ENCODE measurements at places on chromosomes 12 and 14.

- peak; percentile 48 for DNase-seq
These were observed 37.8 kb upstream of the ITPR2 start for GRCh38 chr12:26870491-26871419.

- no peak for DNase-seq
These were observed 121.9 kb upstream of the SLC35F4 start for GRCh38 chr14:57987596-57988300.

GRCh38 chr14:39665075-39665475 is 232.8 kb upstream of the FBXO33 start:
- peak; percentile 39 for DNase-seq

- peak; percentile 32 for DNase-seq
These were observed 266.3 kb upstream of the DIO2 start for GRCh38 chr14:80477388-80478160.

DNA sequence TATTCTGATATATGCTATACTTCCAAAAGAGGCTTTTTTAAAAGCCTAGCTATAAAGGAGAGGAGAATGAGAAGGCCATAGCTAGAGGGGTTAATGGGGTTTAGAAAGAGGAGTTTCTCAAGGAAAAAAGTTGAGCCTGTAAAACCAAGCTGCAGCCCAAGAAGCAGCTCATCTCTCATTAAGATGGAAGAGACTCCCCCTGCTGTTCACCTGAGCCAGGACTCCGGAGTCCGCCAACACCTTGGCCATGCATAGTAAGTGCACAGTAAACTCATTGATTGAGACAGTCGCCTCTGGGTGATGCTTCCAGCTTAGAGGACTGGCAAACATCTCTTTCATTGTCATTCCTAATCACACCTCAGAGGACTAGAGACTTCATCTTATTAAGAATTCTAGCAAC is 46.2 kb downstream of the ANO2 start:
- no peak for DNase-seq

DNA sequence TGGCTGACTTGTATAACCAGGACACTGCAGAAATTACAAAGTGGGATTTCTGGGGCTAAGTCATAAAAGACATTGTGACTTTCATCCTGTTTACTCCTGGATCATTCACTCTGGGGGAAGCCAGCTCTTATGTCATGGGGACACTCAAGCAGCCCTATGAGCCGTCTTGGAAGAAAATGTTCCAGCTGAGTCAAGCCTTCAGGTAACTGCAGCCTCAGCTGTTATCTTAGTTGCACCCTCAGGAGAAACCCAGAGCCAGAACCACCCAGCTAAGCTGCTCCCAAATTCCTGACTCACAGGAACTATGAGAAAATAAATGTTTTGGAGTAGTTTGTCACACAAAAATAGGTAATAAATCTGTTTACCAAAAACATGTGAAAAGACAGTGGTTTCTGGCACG is 43.1 kb upstream of the GXYLT1 start:
- DNase-seq: peak; percentile 12

DNA sequence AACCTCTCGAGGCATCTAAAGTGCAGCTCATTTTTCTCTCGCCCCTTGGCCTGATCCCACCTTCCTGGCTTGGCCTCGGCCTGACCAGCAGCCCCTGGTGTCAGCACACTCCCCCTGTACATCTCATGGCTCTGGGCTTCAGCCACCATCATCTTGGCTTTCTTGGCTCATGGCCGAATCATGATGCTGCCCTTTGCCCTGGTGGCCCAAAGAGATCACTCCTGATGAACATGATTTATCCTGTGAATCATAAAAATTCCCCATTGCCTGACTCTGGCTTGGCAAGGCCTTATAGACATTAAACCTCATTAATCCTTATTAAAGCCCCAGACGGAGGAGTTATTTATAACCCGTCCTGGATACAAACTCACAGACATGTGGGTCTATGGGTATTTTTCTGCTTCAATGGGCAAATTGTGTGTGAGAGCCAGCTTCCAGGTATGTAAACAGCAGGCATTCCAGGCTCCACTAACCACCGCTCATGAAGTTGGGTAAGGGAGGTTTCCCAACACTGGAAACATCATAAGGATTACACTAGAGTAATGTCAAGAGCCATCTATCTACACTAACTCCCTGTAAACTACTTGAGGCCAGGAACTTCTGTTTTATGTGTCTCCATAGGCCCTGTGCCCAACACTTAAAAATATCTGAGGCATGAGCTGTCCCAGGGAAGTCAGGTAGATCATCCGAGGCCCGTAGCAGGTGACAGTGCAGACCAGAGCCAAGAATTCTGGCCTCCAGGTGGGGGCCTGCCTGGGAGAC is 171.2 kb downstream of the TTC8 start:
- DNase-seq: peak; percentile 92

- DNase-seq: no peak
These were observed 460 bp upstream of the SYNE2 start for GRCh38 chr14:63852271-63852816.

DNA sequence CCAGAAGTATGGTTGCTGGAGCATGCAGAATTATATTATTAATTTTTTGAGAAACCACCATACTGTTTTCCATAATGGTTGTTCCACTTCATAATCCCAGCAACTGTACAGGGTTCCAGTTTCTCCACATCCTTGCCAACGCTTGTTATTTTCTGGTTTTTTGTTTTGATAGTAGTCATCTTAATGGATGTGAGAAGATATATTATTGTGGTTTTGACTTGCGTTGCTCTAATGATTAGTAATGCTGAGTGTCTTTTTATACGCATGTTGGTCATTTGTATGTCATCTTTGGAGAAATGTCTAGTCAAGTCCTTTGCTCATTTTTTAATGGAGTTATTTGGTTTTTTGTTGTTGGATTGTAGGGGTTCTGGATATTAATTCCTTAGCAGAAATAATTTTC is 58.1 kb downstream of the DAAM1 start:
- DNase-seq: peak; percentile 82

DNA sequence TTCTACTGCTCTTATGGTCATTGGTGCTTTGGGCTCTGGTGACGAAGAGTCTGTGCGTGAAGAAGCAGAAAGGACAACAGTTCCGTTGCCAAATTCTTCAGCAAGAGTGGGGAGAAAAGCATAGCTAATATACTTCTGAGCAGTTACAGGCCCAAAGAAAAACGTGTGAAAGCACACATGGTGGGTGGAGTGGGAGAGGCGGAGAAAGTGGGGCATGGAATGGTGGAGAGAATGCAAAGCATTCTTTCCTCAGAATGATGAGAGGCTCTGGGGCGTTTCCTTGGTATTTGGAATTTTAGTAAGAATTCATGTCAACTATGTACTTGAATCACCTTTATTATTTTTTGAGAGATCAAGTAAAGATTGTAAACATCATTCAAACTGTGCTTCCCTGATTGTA is 396.1 kb downstream of the NAV3 start:
- no peak for DNase-seq

- DNase-seq: no peak
These were observed 550 bp upstream of the NUP107 start for GRCh38 chr12:68686262-68686594.

DNA sequence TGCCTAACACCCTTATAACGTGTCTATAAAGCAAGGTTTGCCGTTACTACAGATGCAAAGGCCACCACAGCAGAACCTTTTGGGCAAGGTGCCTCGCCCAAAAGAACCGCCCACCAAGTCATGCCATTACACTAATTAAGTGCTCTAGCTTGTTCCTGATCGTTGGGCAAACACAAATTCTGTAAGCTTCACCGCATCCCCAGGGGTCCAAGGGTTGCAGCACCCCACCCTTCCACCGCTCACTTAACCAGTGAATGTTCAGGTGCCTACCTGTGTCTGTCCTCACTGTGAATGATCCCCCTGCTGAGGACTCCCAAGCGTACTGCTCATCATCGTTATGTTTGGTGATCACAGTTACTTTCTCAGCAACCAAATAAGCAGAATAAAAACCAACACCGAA is 1.4 kb downstream of the HSP90AA1 start:
- no peak for DNase-seq

- DNase-seq: no peak
These were observed 512 bp downstream of the ACTR10 start for GRCh38 chr14:58200480-58200841.

DNA sequence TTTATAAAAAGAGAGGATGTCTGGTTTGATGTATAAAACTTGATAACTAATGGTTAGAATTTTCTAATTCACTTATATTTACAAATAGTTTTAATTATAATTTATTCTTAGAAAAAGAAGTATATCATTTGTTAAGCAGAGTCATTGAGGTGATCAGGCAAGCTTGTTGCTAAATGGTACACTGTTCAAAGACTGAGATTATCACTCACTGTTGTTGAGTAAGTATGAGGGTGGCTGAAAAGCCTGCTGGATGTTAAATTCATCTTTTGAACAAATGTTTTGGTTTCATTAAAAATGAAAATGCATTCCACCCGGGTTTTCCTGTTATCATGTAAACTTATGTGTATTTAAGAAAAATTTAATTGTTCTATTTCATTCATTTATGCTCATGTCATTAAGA is 451.8 kb downstream of the ADAMTS20 start:
- no peak for DNase-seq

GRCh38 chr12:40382217-40382616 is 157.4 kb downstream of the LRRK2 start:
- no peak for DNase-seq

GRCh38 chr12:26623136-26623535 is 209.9 kb downstream of the ITPR2 start:
- no peak for DNase-seq

DNA sequence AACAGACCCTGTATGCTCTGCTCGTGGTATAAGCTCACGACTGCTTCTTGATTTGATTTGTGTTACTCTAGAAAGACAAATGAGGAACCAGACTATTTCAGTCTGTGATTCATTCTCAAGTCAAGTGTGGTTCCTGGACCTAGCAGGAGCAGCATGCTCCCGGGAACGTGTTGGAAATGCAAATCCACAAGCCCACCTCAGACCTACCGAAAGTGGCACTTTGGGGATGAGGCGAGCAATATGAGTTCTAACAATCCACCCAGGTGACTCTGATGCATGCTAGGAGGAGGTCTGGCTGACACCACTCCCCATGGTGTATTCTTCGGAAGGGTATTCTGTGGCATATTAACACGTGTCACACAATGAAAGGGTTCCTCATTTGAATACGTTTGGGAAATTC is 59.5 kb upstream of the TMX1 start:
- DNase-seq: no peak

DNA sequence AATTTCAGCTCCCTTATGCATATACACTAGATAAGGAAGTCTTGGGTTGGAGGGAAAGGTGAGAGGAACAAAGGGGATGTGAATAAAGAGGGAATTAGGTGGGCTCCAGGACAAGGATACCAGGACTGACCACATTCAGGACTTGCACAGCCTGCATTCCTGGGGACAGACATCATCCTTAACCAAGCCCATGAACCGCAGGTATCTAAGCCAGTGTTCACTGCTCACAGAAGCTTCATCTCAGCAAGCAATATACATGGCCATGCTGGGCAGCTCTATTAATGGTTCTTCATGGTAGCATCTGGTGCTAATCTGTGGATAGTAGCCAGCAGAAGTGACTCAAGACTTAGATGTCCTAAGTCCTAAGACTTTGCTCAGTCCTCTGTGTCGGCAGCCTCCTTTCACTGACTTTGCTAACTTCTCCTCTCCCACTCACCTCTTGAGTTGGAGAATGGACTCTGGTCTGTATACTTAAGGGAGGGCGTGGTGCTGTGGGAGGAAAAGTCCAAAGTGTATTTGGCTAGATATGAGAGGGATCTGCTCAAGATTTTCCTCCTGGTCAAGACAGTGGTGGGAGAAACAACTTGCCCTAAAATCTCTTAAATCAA is 136.1 kb downstream of the ASCL1 start:
- no peak for DNase-seq

DNA sequence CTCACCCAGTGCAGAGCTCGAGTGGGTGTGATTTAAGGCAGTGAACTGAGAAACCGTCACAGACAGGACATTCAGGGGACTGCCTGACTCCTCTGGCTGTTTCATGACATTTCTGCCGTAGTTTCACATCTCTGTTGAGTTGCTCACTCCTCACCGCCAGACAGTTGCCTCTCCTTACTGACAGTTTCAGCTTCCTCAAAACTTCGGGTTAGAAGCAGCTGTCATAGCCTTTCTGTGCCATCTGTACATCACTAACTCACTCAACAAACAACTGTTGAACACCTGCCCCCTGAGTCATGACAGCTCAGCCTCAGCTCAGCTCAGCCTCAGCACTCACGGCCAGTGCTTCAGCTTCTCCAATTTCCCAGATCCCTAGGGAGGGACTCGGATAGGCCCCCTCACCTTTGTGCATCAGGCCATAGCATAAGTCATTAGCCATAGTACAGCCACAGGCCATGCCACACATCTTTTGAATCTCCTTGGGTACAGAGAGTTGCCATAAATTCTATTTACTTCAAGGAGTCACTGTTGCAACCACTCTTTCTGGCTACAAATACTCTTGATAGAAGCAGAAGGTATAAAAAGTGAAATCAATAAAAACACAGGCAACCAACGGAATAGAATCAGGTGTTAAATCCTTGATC is 6.2 kb upstream of the SLC15A4 start:
- no peak for DNase-seq

DNA sequence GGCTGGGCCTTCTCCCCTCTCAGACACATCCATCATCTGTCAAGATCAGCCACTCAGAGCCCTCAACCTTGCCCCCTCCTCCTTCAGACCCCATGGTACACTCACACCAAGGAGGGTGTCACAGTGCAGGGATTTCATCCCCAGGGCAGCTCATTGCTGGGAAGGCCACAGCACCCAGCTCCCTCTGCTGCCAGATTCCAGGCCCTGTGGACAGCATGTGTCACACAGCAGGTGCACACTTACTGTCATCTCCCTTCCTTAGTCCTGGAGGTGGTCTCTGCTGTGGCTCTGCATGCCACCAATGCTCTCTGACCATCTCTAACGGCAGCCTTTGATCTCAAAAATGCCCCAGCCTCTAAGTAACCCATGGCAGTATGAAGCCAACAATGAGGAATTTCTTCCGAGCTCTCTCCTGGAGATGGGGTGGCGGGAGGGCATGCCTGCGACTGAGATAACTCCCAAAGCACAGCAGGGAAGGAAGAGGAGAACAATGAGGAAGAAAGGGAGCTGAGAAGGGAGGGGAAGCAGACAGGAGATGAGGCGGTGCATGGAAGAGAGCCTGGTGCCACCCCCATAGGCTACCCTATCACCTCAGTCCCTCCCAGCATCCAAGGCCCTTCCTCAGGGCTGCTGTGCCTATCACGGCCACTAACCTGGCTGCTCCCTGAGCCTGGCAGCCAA is 101.0 kb downstream of the SINHCAF start:
- no peak for DNase-seq

DNA sequence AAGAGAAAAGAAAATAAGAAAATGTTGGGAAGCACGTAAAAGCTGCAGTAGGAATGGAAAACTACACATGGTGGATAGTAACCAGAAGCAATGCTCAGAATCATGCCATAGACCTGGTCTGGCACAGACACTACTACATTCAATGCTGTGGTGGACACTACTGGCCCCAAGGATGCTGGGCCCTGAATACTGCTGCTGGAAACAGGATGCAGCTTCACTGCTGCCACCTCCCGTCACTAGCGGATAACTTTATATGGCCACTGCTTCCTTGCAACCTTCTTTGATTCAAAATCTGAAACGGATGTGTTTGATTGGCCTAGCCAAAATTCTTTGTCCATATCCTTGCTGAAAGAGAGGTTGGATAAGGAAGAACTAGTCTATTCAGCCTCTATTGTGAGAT is 30.7 kb downstream of the ADCY6 start:
- DNase-seq: no peak

All from fibroblast of mammary gland (primary cell).